ENCODE measurements at places on chromosomes 16 and 17. TPM values are rescaled to one million over a fixed set of nuclear protein-coding genes. Genes with fewer than 3 reads are reported as not detected.

- no peak for DNase-seq
Observed at GRCh38 chr17:78920528-78920927, 4.7 kb downstream of the TIMP2 start.

GRCh38 chr17:41254861-41255260 is 323 bp upstream of the KRTAP9-9 start:
- no peak for DNase-seq

DNA sequence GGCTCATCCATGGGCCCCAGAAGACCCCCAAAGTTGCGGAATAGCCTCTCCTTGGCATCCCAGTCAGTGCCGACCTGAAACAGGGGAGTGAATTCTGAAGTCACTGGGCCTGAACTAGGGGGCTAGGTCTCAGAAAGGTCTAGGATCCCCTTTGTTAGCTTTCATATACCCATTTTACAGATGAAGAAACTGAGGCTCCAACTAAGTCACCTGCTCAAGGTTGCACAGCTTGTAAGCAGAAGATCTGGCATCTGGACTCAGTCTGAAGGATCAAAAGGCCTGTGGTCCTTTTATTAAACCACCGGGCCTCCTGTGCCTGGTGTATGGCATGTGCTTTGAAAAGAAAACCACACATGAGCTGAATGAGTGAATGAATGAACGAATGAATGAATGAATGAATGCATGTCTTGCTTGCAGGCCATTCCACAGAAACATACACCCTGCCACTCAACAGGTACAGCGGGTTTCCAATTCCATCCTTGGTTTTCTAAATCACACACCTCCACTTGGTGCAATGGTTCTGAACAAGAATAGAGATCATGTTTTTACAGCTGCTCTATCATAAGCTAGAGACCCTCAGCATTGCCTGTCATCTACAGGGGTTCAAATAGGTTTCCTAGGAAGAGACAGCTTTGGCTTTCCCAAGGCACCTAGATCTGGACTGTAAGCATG is 352.7 kb downstream of the XYLT1 start:
- DNase-seq = no peak

DNA sequence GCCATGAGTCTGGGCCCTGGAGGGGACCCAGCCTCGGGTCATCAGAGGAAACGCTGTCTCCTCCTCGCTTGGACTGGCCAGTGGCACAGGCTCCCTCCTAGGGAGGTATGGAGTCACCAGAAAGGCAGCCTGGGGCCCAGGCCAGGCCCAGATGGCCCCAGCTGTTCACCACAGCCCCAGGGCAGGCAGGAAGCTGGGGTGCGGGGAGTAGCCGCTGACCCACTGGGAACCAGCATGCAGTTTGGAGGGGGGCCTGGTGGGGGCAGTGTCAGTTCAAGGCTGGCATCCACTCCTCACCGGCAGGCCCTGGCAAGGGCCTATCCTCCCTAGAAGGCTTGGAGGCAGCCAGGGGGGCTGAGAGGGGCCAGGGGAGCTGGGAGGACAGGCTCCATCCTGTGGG is 48.8 kb downstream of the SDK2 start:
- peak; percentile 62 for DNase-seq

Gene WNT3
- total RNA-seq = 6.6 TPM

Gene RABEP2
- total RNA-seq = 124 TPM

Data from Peyer's patch (tissue), 4 donors.